ENCODE measurements at places on chromosomes 7 and 10.
A peak's percentile ranks its signal among the peaks of the same experiment; 100 is the strongest.

DNA sequence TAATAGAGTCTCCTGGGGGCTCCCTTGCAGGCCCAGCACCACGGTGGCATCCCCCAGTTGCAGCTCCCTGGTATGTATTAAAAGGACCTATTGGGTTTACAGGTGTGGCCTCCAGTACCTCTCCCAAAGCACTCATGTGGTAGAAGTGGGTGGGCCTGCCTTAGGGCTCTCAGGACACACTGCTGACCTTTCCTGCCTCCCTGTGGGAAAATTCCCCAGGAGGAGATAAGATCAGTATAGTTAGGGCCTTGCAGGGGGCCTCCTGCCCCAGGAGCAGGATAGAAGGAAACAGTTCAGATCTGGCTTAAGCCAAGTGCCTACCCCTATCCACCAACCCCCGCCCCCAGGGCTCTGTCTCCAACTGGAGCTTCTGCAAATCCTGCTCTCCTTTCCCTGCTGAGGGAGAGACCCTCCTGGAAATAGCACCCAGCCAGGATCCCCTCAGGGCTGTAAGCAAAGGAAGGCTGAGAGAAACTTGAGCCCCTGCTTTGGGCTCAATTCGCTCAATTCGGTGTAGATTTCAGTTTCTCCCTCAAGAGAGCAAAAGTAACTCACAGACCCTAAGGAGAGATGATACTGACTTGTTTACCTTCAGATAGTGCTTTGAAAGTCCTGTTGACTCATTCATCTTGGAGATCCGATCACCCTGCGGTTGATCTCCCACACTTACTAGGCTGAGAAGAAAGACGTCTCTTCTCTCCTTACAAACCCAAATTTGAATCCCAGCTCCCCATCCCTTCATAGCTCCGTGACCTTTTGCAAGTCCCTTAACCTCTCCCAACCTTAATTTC is 130.6 kb downstream of the WDR11 start:
- no peak overlapping the region for H3K4me3 ChIP-seq
- no peak overlapping the region for H3K27ac ChIP-seq
- peaks cover 36% of the 10 kb centered on the region for H3K27me3 ChIP-seq
- DNase-seq = no peak
- H3K36me3 ChIP-seq = peaks cover 3% of the 10 kb centered on the region
- peaks cover 3% of the 10 kb centered on the region for H3K4me1 ChIP-seq

- H3K4me1 ChIP-seq = no peaks in the 10 kb centered on the region
- no peak for DNase-seq
- H3K27me3 ChIP-seq = no peaks in the 10 kb centered on the region
- H3K4me3 ChIP-seq = no peak overlapping the region
Measured at GRCh38 chr10:30294476-30295240, 54.4 kb downstream of the MTPAP start.

- peaks cover 3% of the 10 kb centered on the region for H3K27me3 ChIP-seq
- H3K36me3 ChIP-seq = no peaks in the 10 kb centered on the region
- no peak overlapping the region for H3K4me3 ChIP-seq
- no peaks in the 10 kb centered on the region for H3K4me1 ChIP-seq
- no peak for DNase-seq
Measured at GRCh38 chr10:89466599-89467035, 52.2 kb downstream of the IFIT5 start.

DNA sequence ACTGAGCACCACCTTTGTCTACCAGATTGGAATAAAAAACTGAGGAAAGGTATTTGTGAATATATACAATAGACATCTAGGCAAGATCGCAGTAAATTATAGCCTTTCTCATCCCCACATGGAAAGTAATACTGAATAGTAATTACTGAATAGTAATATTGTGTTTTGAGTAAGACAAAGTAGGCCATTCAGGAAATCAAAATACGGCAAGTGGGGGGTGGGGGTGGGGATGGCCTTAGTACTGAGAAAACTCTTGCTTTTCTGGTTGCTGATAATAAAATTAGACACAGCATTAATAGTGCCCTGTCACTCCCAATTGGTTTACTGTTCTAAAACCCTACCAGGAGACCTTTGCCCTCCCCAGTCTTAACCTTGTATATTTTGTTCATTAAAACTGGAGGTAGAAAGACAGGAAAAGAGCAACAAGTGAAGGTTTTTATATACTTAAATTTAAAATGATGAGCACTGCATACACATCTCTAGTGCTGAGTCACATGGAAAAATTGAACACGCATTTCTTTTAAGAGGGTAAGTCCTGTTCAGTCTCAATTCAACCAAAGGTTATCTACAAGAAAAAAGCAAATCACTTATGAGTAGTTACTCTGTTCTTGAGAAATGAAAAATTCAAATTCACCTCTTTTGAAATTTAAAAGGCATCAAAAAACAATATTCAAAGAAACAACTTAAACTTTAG is 65.6 kb downstream of the IGF2BP3 start:
- H3K36me3 ChIP-seq = no peaks in the 10 kb centered on the region
- no peaks in the 10 kb centered on the region for H3K27me3 ChIP-seq
- no peaks in the 10 kb centered on the region for H3K4me1 ChIP-seq
- H3K27ac ChIP-seq = no peak overlapping the region

DNA sequence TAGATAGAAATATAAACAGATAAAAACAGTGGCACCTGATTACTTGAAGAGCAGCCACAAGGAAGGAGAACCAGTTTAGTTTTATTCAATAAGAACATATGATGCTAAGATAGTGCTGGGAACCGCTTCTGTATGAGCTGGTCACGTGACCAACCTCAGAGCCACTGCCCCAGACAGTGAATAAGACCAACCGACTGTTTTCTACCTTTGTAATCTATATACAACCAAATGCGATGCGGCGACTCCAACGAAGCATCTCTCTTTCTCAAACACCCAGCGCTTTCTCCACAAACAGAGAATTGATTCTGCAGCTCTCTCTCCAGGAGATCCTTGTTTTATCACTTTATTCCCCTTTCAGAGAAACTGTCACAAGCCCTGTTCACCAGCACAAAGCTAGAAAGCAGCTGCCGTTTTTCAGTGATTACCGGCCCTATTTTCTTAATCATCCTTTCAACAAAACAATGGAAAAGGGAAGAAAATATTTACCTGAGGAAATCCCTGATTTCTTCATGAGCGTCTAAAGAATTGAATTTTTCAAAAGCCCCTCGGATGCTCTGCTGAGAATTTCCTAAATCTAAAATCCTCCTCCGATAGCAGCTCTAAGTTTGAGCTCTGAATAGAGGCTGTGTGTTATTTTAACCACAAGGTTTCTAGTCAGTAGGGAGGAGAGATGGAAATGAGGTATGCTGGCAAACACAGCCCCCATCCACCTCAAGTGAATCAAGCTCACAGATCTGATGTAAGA is 55.7 kb upstream of the JCAD start:
- H3K27ac ChIP-seq = no peak overlapping the region
- no peak overlapping the region for H3K4me3 ChIP-seq
- DNase-seq = no peak
- H3K4me1 ChIP-seq = no peaks in the 10 kb centered on the region
- H3K36me3 ChIP-seq = no peaks in the 10 kb centered on the region
- H3K27me3 ChIP-seq = peaks cover 35% of the 10 kb centered on the region

- H3K4me1 ChIP-seq = peaks cover 9% of the 10 kb centered on the region
- H3K27ac ChIP-seq = peak overlapping the region; percentile 75
- H3K4me3 ChIP-seq = peak overlapping the region; percentile 74
Measured at GRCh38 chr7:158957921-158958491, 101.6 kb downstream of the DYNC2I1 start.

DNA sequence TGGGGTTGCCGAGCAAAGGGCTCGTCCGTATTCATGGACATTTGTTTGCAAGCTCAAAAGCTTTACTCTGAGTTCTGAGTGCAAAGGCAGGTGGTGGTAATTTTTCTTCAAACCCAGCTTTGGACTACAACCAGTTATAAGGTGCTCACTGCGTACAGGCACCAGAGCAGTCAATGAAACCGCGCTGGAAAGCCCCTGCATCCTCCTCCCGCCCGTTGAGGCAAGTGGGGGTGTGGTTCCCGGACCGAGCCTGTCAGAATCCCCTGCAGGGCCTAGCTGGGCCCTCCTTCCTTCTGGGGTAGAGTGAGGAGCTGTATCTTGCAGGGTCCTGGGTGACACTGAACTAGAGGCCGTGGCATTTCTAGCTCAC is 22.3 kb downstream of the AMZ1 start:
- H3K4me1 ChIP-seq = peaks cover 21% of the 10 kb centered on the region
- H3K4me3 ChIP-seq = peak overlapping the region; percentile 60
- peaks cover 8% of the 10 kb centered on the region for H3K27me3 ChIP-seq
- DNase-seq = no peak

DNA sequence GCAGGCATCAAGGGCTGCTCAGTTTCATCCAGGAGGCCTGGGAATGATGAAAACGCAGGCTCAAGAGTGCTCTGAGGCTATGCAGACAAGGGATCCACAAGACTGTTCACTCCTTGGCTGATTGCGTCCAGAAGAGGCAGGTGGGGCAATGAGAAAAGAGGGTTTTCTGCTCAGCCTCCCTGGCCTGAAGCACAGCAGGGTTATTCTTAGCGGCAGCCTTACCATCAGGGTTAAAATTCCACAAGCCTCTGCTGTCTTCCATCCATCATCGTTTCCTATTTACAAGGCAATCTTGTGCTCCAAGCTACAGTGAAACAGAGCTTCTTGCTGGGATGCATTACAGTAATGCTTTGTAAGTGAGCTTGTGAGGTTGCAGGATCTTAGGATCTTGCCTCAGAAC is 129.4 kb upstream of the SHH start:
- peaks cover 5% of the 10 kb centered on the region for H3K4me1 ChIP-seq
- no peak for DNase-seq
- H3K27ac ChIP-seq = no peak overlapping the region
- H3K4me3 ChIP-seq = no peak overlapping the region

DNA sequence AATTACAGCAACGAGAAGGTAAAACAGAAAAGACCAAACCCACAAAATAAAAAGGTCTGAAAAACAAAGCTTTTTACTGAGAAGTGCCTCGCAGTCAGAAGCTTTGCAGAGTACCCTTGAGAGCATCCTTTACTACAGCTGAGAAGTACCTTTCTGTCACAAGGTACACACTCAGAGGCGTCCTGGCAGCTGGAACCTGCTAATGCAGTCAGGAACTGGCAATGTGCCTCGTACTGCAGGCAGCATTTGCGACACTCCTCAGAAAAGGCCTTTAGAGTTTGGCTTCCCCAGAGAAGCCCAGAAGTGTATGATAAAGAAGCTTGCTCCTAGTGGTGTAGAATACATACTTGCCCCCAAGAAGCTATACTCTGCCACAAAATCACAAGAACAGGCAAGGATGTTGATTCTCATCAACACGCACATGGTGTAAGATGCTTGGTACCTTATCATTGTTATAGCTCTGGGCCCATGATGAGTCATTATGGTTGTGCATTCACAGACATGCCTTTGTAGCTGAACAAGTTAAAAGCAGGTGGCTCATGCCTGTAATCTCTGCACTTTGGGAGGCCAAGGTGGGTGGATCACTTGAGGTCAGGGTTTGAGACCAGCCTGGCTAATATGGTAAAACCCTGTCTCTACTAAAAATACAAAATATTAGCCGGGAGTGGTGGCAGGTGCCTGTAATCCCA is 2.0 kb upstream of the GTPBP4 start:
- H3K36me3 ChIP-seq = peaks cover 8% of the 10 kb centered on the region
- peak overlapping the region; percentile 95 for H3K4me3 ChIP-seq
- no peaks in the 10 kb centered on the region for H3K27me3 ChIP-seq
- H3K27ac ChIP-seq = no peak overlapping the region
- no peak for DNase-seq

DNA sequence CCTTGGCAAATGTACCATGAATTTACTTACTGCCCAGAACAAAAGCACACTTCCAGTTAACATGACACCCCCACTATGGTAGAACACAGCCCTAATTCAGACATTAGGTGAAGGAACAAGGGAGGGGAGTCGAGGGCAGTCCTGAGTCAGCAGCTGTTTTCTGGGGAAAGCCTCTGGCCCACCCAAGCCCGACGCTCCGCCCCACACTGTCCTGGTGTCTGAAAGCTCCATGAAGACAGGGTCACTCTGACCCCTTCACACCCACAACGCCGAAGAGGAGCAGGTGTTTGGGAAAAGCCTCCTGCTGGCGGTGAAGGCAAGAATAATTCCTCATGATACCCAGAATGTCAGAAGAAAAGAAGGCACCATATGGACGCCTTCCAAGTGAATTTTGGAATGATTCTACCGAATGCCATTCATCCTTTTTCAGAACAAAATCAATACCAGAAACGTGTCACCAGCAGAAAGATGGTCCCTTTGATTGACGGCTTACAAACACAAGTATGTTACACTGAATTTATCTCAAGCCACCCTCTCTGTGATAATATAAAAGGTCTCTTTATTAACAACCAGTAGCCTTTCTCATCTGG is 172.1 kb downstream of the DIP2C start:
- no peak overlapping the region for H3K4me3 ChIP-seq
- DNase-seq = no peak
- no peaks in the 10 kb centered on the region for H3K36me3 ChIP-seq
- no peak overlapping the region for H3K27ac ChIP-seq

DNA sequence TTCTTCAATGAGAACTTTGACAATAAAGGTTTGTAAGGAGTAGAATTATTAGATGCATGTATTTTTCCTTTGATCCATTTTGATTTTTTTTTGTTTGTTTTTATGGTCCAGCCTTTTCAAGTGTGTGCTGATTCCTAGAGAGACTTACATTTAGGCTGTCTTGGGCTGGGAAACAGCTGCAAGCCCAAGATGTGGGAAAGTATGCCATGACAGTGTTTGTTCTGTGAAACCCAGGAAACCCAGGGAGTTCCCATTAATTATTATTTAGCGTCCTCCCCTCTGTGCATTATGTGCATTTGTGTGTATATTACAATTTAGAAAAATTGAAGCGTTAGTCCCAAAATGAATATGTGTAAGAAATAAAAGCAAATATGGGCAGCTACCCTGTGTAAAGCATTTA is 216.7 kb downstream of the ABCA13 start:
- no peaks in the 10 kb centered on the region for H3K27me3 ChIP-seq
- no peak overlapping the region for H3K27ac ChIP-seq
- H3K4me3 ChIP-seq = no peak overlapping the region
- peaks cover 10% of the 10 kb centered on the region for H3K4me1 ChIP-seq

GRCh38 chr10:78556705-78557432 is 511.9 kb upstream of the ZMIZ1 start:
- H3K27ac ChIP-seq = no peak overlapping the region
- no peaks in the 10 kb centered on the region for H3K4me1 ChIP-seq
- peaks cover 3% of the 10 kb centered on the region for H3K27me3 ChIP-seq
- H3K36me3 ChIP-seq = no peaks in the 10 kb centered on the region

GRCh38 chr7:40437936-40438634 is 303.3 kb downstream of the SUGCT start:
- DNase-seq = no peak
- no peak overlapping the region for H3K27ac ChIP-seq
- H3K36me3 ChIP-seq = peaks cover 3% of the 10 kb centered on the region
- H3K27me3 ChIP-seq = no peaks in the 10 kb centered on the region
- no peak overlapping the region for H3K4me3 ChIP-seq

GRCh38 chr7:155409980-155410379 is 47.9 kb upstream of the EN2 start:
- H3K4me1 ChIP-seq = peaks cover 5% of the 10 kb centered on the region
- H3K27ac ChIP-seq = no peak overlapping the region
- peaks cover 17% of the 10 kb centered on the region for H3K27me3 ChIP-seq
- H3K4me3 ChIP-seq = peak overlapping the region; percentile 10

DNA sequence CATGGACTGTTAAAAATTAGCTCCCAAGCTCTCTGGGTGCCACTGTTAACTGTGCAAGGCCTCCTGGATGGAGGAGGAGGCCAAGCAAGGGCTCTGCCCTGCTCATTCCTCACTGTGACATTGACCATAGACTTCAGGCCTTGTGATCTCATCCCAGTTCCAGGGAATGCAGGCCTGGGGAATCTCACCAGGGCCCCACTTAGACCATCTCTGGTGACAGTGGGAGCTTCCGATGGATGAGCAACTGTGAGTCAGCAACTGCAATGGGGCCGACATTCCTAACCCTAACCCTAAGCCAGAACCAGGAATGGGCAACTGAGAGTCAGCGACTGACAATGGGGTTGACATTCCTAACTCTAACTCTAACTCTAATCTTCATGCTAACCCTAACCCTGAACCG is 50.4 kb upstream of the MSMB start:
- H3K27ac ChIP-seq = no peak overlapping the region
- H3K4me1 ChIP-seq = peaks cover 16% of the 10 kb centered on the region
- no peaks in the 10 kb centered on the region for H3K36me3 ChIP-seq
- DNase-seq = no peak

Data from naive thymus-derived CD8-positive, alpha-beta T cell (primary cell).